ENCODE measurements at places on chromosomes 1 and 21. TPM values are rescaled to one million over a fixed set of nuclear protein-coding genes. Genes with fewer than 3 reads are reported as not detected.

Gene ERO1B
- 3.1 TPM for total RNA-seq

Gene TNFRSF8
- total RNA-seq = not detected

Gene SH3BGR
- total RNA-seq = 1.5 TPM

Gene PLEKHG5
- 14.2 TPM for total RNA-seq

Gene KIAA1614
- total RNA-seq = 22.4 TPM

Gene TMOD4
- not detected for total RNA-seq

Gene ZYG11A
- total RNA-seq = 0.76 TPM

Gene ADAM30
- not detected for total RNA-seq

Gene LCE2C
- total RNA-seq = not detected

Gene NAXE
- total RNA-seq = 35.7 TPM

Gene KRTAP19-6
- not detected for total RNA-seq

Gene KRTAP11-1
- total RNA-seq = not detected

Gene SAMD13
- total RNA-seq = 0.39 TPM

Gene OPTC
- not detected for total RNA-seq

Gene C1orf115
- 0.76 TPM for total RNA-seq

Gene BARHL2
- total RNA-seq = not detected

Measured in placental epithelial cell (primary cell).